ENCODE measurements at places on chromosomes 3 and 15. TPM values are rescaled to one million over a fixed set of nuclear protein-coding genes. Genes with fewer than 3 reads are reported as not detected.
A peak's percentile ranks its signal among the peaks of the same experiment; 100 is the strongest.

Gene SPTSSB
- 1.0 TPM for total RNA-seq

Gene DPPA2
- total RNA-seq = not detected

Gene SI
- total RNA-seq = not detected

Gene CASR
- total RNA-seq = not detected

Gene IL17RD
- 19.0 TPM for total RNA-seq

Gene C15orf62
- 0.55 TPM for total RNA-seq

DNA sequence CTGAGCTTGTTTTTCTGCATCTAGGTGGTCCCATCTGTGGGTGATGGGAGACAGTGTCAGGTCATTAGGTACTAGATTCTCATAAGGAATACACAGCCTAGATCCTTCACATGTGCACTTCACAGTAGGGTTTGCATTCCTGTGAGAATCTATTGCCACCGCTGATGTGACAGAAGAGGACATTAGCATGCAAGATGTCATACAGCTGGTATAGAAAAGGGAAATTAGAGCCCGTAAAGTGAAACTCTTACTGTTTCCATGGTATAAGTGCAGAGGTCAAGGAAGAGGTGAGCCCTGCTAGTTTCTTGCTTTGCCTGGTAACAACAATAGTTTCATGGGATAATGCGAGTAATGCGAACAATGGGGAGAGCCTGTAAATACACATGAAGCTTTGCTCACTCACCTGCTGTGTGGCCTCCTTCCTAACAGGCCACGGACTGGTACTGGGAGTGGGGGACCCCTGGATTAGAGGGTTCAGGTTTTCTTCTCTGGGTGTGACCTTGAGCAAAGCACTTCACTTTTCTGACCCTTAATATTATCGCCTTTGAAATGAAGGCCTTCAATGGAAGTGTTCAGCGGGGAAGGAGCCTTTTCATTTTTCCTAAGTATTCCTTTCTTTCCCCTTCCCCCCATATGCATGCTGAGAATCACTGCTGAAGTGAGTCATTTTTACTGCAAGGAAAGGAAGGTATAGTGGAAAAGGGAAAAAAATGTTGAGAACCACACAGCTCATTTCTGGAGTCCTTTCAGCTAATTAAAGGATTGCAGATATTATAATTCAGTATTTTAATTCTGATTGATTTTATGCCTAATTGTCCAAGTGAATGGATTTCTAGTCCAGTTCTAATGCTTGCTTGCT is 286.4 kb downstream of the UBE2E2 start:
- H3K36me3 ChIP-seq = no peaks in the 10 kb centered on the region
- H3K4me1 ChIP-seq = no peaks in the 10 kb centered on the region
- no peak overlapping the region for H3K27ac ChIP-seq

DNA sequence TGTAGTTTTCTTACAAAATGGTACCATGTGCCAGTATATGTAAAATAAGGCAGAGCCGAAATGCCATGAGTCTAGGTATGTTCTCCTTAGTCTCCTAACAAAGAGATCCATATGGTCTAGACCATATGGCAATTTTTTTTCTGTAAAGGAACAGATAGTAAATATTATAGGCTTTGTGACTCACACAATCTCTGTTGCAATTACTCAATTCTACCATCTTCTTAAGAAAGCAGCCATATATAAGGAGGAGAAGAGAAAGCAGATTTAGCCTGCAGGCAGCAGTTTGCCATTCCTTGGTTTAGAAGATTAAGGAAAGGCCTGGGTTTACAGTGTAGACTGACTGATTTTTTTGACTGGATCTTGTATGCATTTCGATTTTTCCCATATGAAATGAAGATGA is 16.3 kb upstream of the BBX start:
- no peaks in the 10 kb centered on the region for H3K4me1 ChIP-seq
- H3K27ac ChIP-seq = no peak overlapping the region
- no peaks in the 10 kb centered on the region for H3K27me3 ChIP-seq
- no peaks in the 10 kb centered on the region for H3K36me3 ChIP-seq
- no peak for DNase-seq
- no peak overlapping the region for H3K4me3 ChIP-seq

GRCh38 chr3:119302697-119303551 is 8.7 kb downstream of the ARHGAP31 start:
- H3K4me3 ChIP-seq = no peak overlapping the region
- H3K27me3 ChIP-seq = no peaks in the 10 kb centered on the region
- no peaks in the 10 kb centered on the region for H3K4me1 ChIP-seq

GRCh38 chr3:78614486-78614885 is 1153.3 kb downstream of the ROBO1 start:
- H3K36me3 ChIP-seq = no peaks in the 10 kb centered on the region
- no peak overlapping the region for H3K4me3 ChIP-seq
- DNase-seq = no peak
- H3K4me1 ChIP-seq = no peaks in the 10 kb centered on the region
- H3K27ac ChIP-seq = no peak overlapping the region

DNA sequence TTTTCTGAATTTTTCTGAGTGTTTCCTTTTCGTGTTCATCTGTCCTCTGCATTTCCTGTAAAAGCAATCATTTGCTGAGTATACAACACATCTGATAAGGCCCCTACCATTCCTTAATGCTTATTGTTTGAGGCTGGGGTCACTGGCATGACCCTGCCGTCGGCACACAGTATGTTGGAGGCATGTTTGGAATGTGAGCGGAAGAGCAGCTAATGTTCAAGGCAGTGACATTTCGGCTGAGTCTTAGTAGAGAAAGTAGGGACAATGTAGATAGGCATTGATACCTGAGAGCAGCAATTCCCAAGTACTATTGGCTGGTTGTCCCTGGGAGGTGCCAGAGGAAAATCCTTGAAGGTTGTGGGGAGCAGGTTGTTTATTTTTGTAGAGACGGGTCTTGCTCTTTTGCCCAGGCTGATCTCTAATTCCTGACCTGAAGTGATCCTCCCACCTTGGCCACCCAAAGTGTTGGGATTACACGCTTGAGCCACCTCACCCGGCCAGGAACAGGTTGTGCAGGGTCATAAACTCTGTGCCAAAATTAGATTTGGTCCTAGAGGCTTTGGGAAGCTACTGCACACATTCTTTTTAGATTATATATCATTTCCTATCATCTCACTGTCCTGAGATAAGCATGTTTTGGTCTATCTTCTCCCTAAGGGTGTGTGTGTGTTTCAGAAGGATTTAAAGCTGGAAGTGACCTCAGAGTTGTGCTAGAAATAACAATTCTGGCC is 13.5 kb downstream of the PTPN23 start:
- H3K27me3 ChIP-seq = no peaks in the 10 kb centered on the region
- H3K27ac ChIP-seq = no peak overlapping the region
- peaks cover 5% of the 10 kb centered on the region for H3K4me1 ChIP-seq
- H3K36me3 ChIP-seq = no peaks in the 10 kb centered on the region
- no peak overlapping the region for H3K4me3 ChIP-seq

DNA sequence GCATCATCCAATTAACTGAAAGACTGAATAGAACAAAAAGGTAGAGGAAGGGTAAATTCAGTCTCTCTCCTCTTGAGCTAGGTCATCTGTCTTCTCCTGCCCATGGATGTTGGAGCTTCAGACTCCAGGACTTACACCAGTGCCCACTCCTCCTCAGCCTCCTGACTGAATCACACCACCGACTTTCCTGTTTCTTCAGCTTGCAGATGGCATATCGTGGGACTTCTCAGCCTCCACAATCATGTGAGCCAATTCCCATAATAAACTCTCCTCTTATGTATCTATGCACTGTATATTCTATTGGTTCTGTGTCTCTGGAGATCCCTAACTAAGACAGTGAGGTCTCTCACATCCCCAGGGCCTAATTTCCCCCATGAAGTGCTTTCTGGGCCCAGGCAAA is 140.4 kb downstream of the CD47 start:
- H3K27ac ChIP-seq = no peak overlapping the region
- H3K4me3 ChIP-seq = no peak overlapping the region
- H3K36me3 ChIP-seq = no peaks in the 10 kb centered on the region
- no peaks in the 10 kb centered on the region for H3K4me1 ChIP-seq
- no peaks in the 10 kb centered on the region for H3K27me3 ChIP-seq
- no peak for DNase-seq

DNA sequence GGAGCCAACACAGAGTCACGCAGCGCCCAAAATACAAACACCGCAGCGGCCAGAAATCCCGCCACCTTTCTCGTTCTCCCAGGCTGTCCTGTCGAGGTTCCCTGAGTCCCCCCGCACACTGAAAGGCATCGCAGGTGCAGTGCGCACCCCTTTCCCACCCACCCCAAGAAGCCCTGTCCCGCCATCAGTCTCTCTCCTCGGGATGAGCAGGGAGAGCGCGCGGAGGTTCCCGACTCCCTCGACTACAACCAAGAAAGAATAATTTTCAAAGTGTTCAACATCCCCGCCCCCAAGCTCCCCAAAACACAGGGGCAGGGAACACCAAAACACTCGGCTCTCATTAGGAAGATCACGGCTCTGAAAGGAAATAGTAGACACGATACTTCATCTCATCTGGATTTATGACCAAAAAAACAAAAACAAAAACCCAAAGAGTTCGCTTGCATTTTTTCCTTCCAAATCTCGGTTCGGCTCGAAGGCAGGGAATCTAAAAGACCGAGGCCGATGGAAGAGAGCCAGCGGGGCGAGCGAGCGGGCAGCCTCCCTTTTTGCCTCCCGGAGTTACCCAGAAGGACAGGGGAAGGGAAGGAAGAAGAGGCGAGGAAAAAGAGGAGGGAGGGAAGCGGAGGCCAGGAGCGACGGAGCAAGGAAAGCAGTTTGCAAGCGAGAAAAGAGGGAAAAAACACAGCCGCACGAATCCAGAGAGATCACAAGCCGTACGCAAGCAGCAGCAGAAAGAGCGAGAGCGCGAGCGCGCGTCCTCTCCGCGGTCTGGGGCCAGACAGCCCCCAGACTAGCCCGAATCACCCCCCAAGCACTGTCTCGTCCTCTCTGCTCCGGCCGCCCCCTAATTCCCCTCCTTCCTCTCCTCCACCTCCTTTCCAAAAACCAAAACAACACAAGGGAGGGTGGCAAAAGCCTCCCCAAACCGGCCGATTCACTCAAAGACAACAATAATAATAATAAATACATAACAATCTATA is 808 bp downstream of the BCL6 start:
- peaks cover 4% of the 10 kb centered on the region for H3K4me1 ChIP-seq
- peak; percentile 70 for DNase-seq
- H3K4me3 ChIP-seq = peak overlapping the region; percentile 86
- H3K27me3 ChIP-seq = no peaks in the 10 kb centered on the region
- no peaks in the 10 kb centered on the region for H3K36me3 ChIP-seq
- peak overlapping the region; percentile 98 for H3K27ac ChIP-seq

DNA sequence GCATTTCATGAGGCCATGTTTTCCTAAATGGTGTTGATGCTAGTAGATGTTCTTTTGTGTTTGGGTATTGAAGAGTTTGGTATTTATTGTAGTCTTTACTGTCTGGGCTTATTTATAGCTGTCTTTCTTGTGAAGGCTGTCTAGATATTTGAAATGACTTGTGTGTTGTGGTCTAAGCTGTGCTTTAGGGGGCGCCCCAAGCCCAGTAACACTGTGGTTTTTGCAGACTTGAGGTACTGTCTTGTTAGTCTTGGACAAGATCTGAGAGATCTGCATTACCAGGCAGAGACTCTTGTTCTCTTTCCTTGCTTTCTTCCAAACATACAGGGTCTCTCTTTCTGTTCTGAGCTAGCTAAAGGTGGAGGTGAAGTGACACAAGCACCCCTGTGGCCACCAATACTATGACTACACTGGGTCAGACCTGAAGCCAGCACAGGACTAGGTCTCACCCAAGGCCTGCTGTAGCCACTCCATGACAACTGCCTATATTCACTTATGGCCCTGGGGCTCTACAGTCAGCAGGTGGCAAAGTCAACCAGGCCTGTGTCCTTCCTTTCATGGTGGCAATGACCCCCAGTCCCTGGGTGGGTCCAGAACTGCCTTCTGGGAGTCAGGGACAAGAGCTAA is 152.1 kb upstream of the TBC1D5 start:
- H3K4me3 ChIP-seq = no peak overlapping the region
- no peaks in the 10 kb centered on the region for H3K36me3 ChIP-seq
- no peaks in the 10 kb centered on the region for H3K27me3 ChIP-seq
- no peak overlapping the region for H3K27ac ChIP-seq
- no peaks in the 10 kb centered on the region for H3K4me1 ChIP-seq

- peak overlapping the region; percentile 27 for H3K27ac ChIP-seq
- no peaks in the 10 kb centered on the region for H3K36me3 ChIP-seq
- no peaks in the 10 kb centered on the region for H3K4me1 ChIP-seq
- DNase-seq = no peak
- H3K27me3 ChIP-seq = no peaks in the 10 kb centered on the region
- no peak overlapping the region for H3K4me3 ChIP-seq
Measured at GRCh38 chr15:55661428-55661827, 73.3 kb upstream of the PYGO1 start.
